Myometrial cell (primary cell): ENCODE measurements at places on chromosomes 12 and 14. TPM values are rescaled to one million over a fixed set of nuclear protein-coding genes. Genes with fewer than 3 reads are reported as not detected.

The PTPRR gene
- 0.18 TPM in 1 of 2 replicates, not detected in the other for total RNA-seq

The APOF gene
- not detected in 2 replicates for total RNA-seq

The TNFRSF1A gene
- 460 and 580 TPM in 2 replicates for total RNA-seq

The NUAK1 gene
- 8.6 and 9.9 TPM in 2 replicates for total RNA-seq

The LUM gene
- total RNA-seq, result 304 and 309 TPM in 2 replicates

The KLRB1 gene
- total RNA-seq, result not detected in 2 replicates

The PTPRQ gene
- 6.4 and 30.3 TPM in 2 replicates for total RNA-seq

The ALX1 gene
- 2.3 and 3.5 TPM in 2 replicates for total RNA-seq

The KCNK10 gene
- total RNA-seq, result not detected in 2 replicates

The KLRG1 gene
- total RNA-seq, result 0.58 and 4.3 TPM in 2 replicates

The LPAR5 gene
- total RNA-seq, result 0.86 TPM in 1 of 2 replicates, not detected in the other

The IL31 gene
- not detected in 2 replicates for total RNA-seq

The MED6 gene
- total RNA-seq, result 18.2 and 20.4 TPM in 2 replicates

The AQP2 gene
- total RNA-seq, result not detected in 2 replicates

The PTPRB gene
- total RNA-seq, result not detected in 2 replicates

The CPNE6 gene
- total RNA-seq, result not detected in 2 replicates

The DPF3 gene
- 2.6 and 3.0 TPM in 2 replicates for total RNA-seq

The ACYP1 gene
- 27.1 and 29.1 TPM in 2 replicates for total RNA-seq

The SYCP3 gene
- total RNA-seq, result 0.18 TPM in 1 of 2 replicates, not detected in the other

The GPR135 gene
- 0.29 and 0.89 TPM in 2 replicates for total RNA-seq

The IGFBP6 gene
- total RNA-seq, result 1,168 and 1,628 TPM in 2 replicates

The TBX3 gene
- total RNA-seq, result 40.9 and 53.0 TPM in 2 replicates

The CCT2 gene
- total RNA-seq, result 205 and 242 TPM in 2 replicates

The TMEM119 gene
- 6.0 and 7.2 TPM in 2 replicates for total RNA-seq

The FGF23 gene
- total RNA-seq, result not detected in 2 replicates

The COL2A1 gene
- total RNA-seq, result not detected in 2 replicates

The ART4 gene
- not detected in 2 replicates for total RNA-seq

The IFNG-AS1 gene
- not detected in 2 replicates for total RNA-seq

The ABCD2 gene
- 0.18 and 0.29 TPM in 2 replicates for total RNA-seq

The TEX52 gene
- not detected in 2 replicates for total RNA-seq

The FRS2 gene
- total RNA-seq, result 23.6 and 25.0 TPM in 2 replicates

The CCDC196 gene
- not detected in 2 replicates for total RNA-seq

The AQP6 gene
- total RNA-seq, result not detected in 2 replicates

The RERG gene
- total RNA-seq, result 3.5 and 3.7 TPM in 2 replicates
